Ureter (tissue), 1 donor: ENCODE measurements at places on chromosomes 2 and 18. TPM values are rescaled to one million over a fixed set of nuclear protein-coding genes. Genes with fewer than 3 reads are reported as not detected.
A peak's percentile ranks its signal among the peaks of the same experiment; 100 is the strongest.

AQP12A gene
- total RNA-seq = not detected

MTX2 gene
- total RNA-seq = 28.4 TPM

GRCh38 chr2:156405586-156405985 is 30.6 kb upstream of the GPD2 start:
- no peak for DNase-seq

DNA sequence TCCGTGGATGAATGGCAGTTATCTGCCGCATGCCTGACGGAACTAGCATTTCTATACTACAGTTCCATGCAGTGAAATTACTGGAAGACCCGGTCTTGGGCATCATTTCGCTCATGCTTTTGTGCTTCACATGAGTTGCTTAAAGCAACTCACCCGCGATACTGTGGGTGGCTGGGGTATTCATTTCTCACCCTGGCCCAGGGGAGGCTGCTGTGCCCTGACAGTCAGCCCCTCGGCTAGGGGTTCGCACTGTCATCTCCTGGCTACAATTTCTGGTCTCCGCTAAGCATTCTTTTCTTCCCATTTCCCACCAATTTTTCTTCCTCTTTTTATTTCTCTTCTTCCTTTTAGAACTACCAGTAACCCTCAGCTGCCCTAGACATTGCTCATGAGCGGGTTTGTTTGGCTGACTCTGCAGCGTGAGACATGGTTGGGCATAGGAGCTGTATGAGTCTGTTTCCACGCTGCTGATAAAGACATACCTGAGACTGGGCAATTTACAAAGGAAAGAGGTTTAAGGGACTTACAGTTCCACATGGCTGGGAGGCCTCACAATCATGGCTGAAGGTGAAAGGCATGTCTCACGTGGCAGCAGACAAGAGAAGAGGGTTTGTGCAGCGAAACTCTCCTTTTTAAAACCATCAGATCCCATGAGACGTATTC is 16.5 kb upstream of the CNDP2 start:
- peak; percentile 13 for DNase-seq
